ENCODE measurements at places on chromosomes 4 and X.

DNA sequence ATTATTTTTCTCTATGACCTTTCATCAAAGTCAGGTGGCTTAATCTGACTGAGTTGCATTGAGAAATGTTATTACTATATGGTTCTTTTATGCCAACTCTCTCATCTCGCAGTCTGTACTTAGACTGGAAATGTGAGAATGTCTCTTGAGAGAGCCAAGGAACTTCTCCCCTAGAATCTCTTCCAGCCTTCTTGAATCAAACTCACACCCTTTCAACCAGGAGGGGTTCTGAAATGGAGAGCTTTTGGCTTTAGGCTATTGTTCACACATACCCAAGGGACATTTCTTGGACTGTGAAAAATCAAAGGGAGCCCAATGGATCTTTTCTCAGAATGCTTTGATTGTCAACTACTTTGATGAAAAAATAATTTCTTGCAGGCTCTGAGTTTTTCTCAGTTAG lies 5.1 kb downstream of the PLP1 start:
- no peaks in the 10 kb centered on the region for H3K4me1 ChIP-seq
- no peaks in the 10 kb centered on the region for H3K36me3 ChIP-seq
- H3K27ac ChIP-seq: no peak overlapping the region
- no peak for DNase-seq

- H3K4me1 ChIP-seq: no peaks in the 10 kb centered on the region
- no peaks in the 10 kb centered on the region for H3K27me3 ChIP-seq
- no peak overlapping the region for H3K27ac ChIP-seq
- DNase-seq: no peak
- H3K4me3 ChIP-seq: no peak overlapping the region
Measured at GRCh38 chr4:123806056-123806455, 409.5 kb downstream of the SPRY1 start.

DNA sequence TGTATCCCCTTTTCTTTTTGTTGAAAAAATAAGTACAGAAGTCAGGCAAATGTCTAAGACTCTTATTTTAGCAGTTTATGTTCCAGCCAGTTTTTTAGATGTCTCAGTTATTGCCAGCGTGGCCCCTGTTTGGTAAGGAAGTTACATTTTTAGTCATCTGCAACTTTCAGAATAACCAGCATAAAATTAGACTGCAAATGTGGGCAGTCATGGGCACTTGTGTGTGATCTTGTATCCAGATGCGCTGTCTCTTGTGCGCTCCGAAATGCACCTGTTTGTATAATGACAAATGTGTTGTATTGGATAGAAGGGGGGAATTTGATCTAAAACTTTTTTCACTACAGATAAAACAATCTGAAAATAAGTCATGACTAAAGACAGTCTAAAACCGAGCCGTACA lies 44.3 kb upstream of the CLCN4 start:
- peaks cover 41% of the 10 kb centered on the region for H3K4me1 ChIP-seq
- DNase-seq: no peak
- H3K36me3 ChIP-seq: peaks cover 4% of the 10 kb centered on the region
- no peaks in the 10 kb centered on the region for H3K27me3 ChIP-seq
- no peak overlapping the region for H3K4me3 ChIP-seq

DNA sequence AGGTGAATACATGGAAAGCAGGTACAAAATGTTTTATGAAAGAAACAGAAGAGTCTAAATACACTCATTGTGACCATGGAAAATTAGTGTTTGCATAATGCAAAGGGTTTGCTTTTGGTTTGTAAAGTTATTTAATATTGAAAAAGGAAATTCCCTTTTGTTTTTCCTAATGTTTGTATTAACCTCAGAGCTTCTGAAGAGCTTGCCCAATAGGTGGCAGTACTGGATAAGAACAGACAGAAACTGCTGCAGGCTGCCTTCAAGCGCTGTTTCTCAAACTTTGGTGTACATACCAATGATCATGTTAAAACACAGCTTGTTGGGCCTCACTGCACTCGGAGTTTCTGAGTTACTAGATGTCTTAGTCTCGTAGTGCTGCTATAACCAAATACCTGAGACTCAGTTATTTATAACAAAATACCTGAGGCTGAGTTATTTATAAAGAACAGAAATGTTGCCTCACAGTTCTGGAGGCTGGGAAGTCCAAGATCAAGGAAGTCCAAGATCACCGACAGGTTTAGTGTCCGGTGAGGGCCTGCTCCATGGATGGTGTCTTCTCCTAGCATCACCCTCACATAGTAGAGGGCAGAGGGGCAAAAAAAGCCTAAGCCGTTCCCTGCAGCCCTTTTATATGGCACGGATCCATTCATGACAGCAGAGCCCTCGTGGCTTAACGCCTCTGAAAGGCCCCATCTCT lies 54.2 kb downstream of the SUPT20HL2 start:
- no peak overlapping the region for H3K4me3 ChIP-seq
- peaks cover 7% of the 10 kb centered on the region for H3K4me1 ChIP-seq
- no peaks in the 10 kb centered on the region for H3K27me3 ChIP-seq
- H3K27ac ChIP-seq: no peak overlapping the region
- DNase-seq: peak; percentile 23
- H3K36me3 ChIP-seq: no peaks in the 10 kb centered on the region

- no peak overlapping the region for H3K27ac ChIP-seq
- H3K36me3 ChIP-seq: no peaks in the 10 kb centered on the region
- H3K27me3 ChIP-seq: no peaks in the 10 kb centered on the region
- no peak for DNase-seq
- H3K4me1 ChIP-seq: no peaks in the 10 kb centered on the region
Measured at GRCh38 chr4:156685308-156685707, 286.3 kb downstream of the PDGFC start.

DNA sequence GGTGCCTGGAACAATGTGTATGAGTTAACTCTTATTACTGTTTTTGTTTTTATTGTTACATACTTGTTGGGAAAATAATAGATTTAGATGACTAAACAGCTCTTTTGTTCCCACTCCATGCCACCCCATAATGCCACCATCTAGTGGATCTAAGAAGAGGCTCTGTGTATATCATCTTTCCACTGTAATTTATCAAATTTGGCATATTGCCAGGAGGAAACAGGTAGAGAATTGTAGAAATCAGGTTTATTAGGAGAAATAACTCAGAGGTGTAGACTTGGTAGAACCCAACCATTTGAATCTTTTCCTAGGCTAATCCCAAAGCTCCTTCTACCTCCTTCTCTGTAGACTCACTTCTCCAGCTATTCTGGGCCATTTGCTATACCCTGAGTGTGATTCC lies 150.6 kb downstream of the GATB start:
- H3K36me3 ChIP-seq: no peaks in the 10 kb centered on the region
- H3K27ac ChIP-seq: no peak overlapping the region
- H3K4me1 ChIP-seq: no peaks in the 10 kb centered on the region
- no peaks in the 10 kb centered on the region for H3K27me3 ChIP-seq

All from thymus (tissue), 14 donors.